ENCODE measurements at places on chromosomes 5 and 9.

GRCh38 chr9:123319541-123320339 lies 36.3 kb upstream of the CRB2 start:
- DNase-seq, result no peak

DNA sequence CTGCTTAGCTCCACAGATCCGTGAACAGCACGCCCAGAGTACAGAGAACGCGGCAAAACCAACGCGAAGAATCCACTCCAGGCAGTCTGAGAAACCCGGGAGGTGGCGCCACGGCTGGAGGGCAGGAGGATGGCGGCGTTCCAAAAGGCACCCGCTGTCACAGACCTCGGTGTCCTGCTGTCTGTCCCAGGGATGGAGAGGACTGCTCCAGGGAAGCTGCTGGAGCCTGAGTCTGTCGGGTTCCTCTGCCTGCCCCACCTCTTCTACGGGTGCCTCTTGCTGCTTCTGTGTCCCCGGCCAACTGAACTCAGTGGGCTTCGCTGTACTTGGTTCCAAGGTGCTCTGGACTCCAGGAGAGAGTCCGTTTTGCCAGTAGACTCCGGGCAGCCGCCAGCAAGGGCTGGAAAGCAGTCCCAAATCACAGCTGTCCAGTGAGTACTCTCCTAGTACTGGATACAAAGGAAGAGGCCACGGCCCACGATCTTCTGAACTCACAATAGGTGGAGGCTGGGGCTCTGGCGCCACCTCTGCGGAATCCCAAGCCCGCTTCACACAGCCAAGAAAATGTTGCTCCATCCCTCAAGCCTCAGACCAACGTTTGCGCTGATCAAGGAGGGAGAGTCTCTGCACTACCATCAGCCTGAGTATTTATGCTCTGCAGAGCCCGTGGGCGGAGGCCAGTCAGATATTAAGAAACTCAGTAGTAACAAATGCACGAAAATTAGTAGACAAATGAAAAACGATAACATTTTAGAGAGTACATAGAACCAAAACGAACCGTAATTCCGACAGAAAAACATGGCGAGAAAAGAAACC lies 440 bp downstream of the ANXA2R start:
- no peak for DNase-seq

- no peak for DNase-seq
These were observed 245.7 kb upstream of the IRX2 start for GRCh38 chr5:2997179-2997578.

DNA sequence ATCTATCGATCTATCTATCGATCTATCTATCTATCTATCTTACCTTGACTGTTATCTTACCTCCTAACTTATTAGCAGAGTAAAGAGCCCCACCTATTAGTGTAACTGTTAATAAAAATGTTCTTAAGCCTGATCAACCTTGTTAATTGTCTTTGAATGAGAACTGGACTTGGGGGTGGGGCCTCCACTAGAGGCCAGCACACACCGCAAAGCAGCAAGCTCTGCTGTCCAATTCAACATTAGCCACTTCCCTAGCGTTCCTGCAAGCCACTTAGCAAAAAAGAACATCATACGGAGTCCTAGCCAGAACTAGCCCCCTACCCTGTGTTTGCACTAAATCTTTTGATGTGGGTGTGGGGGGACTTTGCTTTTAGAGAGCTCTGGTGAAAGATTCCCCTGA lies 515.8 kb downstream of the KDM4C start:
- DNase-seq, result no peak

GRCh38 chr5:10451137-10451824 lies 9.6 kb downstream of the ROPN1L start:
- DNase-seq, result no peak

DNA sequence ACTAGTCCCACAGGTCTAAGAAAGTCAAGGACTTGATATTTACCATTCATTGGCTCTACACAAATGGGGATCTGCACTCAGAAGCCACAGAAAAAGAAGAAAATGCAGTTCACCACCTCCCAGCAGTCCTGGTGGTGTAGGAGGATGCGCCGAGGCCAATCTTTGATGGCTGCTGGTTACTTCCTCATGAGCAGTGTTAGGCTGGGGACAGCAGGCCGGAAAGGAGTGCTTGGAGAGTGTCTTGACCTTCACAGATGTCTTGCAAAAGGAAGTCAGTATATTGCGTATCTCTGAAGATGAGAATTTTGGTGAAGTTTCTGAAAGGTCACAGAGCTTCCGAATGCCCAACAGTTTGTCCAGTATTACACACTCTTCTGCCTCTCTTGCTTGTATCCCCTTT lies 597.0 kb downstream of the EBF1 start:
- DNase-seq, result no peak

DNA sequence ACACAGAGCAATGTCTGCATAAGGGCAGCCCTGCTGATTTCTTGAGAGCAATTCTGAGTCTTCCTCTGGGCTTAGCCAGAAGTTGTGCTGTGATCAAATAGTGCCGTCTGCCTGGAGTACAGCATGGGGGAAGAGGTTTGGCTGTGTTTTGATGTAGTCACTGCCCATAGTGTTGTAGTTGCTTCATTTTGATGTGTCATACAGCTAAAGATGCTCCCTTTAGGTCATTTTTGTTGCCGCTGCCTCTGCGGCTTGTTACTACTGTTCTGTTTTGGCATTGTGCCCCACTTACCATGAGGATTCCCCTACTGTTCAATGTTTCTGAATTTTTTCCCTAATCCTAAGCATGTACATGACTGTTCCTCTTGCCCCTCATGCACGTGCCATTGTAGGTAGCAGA lies 23.0 kb downstream of the SLC36A1 start:
- no peak for DNase-seq

GRCh38 chr9:88197016-88197415 lies 58.7 kb upstream of the SPATA31C2 start:
- peak; percentile 17 for DNase-seq

DNA sequence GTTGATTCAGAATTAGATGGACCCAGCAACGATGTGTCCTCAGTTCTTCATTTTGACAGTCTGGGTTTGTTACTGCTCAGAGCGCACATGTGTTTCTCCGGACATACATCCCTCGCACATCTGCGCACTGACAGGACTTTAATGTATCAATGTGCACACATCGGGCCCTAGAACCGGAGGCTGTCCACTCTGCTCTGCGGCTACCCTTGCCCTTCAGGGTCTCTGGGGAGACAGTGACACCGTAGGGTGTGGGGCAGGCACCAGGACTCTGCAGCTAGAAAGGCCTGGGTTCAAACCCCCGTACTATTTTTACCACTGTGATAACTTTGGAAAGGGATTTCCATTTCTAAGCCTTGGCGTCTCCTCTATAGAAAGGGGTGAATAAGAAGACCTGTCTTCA lies 23.5 kb upstream of the LPCAT1 start:
- DNase-seq, result no peak

GRCh38 chr5:147216552-147217154 lies 18.2 kb upstream of the STK32A start:
- no peak for DNase-seq

- DNase-seq, result peak; percentile 82
These were observed 505 bp downstream of the CREB3 start for GRCh38 chr9:35732800-35733541.

DNA sequence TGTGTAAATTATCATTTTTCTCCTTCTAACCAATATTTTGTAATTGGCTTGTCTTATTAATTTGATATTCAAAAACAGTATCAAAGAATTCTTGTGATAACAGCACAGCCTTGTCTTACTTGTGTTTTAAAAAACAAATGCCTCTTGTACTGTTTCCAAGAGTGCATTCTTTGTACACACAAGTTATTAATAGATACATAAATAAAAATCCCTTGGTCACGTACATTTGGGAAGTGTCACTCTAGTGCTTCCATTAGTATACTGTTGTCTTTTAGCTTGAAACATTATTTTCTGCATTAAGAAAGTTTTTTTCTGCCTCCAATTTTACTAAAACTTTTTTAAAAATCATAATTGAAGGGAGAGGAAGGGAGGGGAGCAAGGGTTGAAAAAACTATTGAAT lies 133.2 kb downstream of the PIP5K1B start:
- no peak for DNase-seq

DNA sequence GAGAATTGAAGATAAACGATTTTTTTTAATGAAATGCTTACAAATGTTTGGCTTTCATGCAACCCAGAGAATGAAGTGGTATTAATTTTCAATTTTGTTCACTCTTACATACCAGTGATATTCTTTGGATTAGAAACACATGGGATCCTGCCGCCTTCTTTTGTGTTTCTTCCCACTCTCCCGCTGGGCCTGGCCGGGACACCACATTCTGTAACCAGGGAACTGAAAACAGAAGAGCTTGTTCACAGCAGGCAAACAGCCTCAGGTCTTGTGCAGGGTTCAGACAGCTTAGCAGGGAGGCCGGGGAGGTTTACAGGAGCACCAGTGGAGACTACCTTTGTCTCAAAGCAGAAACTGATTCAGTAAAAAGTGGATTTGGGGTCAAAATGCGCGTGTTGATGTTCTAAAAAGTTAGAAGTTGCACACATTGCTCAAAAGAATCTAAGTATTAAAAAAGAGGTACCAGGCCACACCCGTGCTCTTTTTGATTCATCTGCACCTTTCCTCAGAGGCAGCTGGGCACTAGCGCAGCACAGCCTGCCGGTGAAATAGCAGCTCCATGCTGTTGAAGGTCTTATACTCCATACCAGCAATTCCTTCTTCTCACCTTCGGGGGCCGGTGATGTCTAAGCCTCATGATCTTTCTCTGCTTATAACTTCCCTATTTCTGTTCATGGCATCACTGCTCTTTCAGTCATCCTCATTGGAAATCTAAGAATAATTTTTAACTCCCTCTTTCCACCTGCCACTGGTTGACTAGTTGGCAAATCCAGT lies 67.1 kb downstream of the GRAMD2B start:
- no peak for DNase-seq

- no peak for DNase-seq
These were observed 136.5 kb downstream of the PRR16 start for GRCh38 chr5:120600639-120601038.

GRCh38 chr9:135087489-135087792 lies at the start of gene OLFM1:
OLFM1 (plus strand) TSS chr9:135087668; CDS start chr9:135087990, 322 bp downstream.
- peak; percentile 51 for DNase-seq

DNA sequence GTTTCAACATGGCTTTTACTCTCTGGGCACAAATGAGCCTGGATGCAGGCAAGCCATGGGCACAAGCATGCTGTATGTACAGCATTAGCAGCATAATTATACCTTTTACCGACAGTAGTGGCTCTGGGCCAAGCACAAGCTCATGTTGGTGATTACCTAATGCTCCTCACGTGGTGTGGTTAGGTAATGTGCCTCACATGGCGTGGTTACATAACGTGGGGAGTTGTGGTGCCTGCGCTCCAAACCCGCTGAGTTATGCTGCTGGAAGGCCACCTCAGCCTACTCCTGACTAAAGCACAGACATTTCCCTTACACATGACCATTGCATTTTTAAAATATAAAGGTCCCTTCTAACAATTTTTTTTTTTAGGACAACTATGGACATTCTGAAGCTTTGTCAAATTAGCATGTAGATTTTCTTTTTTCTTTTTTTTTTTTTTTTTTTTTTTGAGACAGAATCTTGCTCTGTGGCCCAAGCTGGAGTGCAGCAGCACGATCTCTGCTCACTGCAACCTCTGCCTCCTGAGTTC lies 794.0 kb downstream of the EFNA5 start:
- peak; percentile 24 for DNase-seq

DNA sequence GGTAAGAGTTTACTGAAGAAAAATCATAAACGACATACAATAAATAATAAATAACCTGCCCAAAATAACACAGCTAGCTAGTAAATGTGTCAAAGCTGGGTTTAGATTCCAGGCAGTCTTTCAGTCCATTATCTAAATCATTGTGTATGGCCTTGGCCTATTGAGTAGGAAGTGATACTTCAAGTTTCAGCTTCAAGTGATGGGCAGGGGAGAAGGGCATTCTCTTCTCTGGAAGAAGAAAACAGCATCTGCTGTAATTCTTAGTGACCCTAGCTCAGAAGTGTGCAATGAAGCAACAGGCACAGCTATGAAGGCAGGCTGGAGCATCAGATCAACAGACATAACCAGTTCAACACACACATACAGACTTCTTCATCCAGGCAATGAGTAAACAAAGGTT lies 42.5 kb downstream of the FNIP1 start:
- no peak for DNase-seq

GRCh38 chr5:54090495-54091120 lies 219.8 kb downstream of the ARL15 start:
- DNase-seq, result peak; percentile 35

- no peak for DNase-seq
These were observed 15.5 kb downstream of the SLC44A1 start for GRCh38 chr9:105259731-105260612.

DNA sequence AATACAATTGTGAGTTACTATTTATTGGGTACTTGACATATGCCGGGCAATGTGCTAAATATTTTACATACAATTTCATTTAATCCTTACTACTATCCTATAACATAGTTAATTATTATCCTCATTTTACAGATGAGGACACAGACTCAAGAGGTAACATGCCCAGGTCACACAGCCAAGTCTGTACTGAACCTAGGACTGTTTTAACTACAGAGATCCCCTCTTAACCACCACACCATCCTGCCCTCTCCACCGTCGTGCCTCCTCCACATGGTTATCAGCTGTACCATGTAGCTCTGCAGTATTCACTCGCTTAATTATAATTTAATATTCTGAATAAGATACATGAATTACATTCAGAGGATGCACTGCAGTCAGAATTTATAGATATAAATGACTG lies 5.3 kb downstream of the RAB14 start:
- peak; percentile 20 for DNase-seq

DNA sequence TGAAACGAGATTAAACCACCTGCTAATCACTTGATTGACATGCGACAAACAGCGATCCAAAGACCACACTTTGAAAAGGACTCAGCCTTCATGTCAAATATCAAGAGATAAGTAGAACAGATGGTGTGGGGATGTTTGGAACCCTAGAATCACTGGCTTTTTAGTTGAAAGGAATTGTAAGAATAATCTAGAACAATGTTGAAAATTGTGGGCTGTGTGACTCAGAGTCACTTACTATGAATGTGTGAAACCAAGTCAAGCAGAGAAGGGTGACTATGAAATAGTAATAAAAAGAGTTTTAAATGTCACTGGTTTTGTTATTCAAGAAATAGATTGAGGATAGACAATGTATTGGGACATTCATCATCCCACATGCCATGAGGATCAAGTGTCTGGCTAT lies 14.1 kb upstream of the C1QTNF3 start:
- DNase-seq, result no peak

DNA sequence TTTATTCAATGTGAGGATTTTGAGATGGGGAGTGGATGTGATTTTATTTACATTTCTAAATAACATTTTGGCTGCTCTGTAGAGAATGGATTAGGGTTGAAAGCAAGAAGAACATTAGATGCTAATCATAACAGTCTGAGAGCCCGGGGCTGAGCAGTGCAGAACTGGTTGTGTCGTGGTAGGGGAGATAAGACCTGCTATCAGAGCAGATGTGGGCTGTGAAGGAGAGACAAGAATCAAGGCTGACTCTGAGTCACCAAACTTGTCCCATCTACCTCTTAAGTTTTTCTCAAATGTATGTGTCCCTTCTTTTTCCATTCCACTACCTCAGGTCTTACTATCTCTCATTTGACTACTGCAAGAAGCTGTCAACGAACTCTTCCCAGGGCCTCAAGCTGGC lies 35.4 kb upstream of the SLC28A3 start:
- no peak for DNase-seq

DNA sequence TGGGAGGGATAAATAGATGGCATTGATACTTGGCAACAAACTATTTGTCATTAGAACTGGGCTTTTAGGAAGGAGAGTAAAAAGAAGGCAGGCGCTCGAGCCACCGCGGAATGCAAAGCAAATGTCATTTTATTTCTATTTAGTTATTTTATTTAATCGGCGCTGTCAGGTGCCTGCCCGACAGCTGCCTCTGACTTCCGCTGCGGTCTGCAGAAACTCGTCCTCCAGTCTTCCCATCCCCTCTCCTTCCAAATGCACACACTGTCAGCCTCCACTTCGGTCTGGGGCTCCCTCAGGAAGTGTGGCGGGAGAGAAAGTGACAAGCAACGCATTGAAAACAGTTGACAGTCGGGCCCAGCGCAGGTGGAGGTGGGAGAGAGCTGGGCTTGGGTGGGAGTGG lies 29.3 kb downstream of the ASS1 start:
- DNase-seq, result no peak

Measured in mammary epithelial cell (primary cell).